Colonic mucosa (tissue), 4 donors: ENCODE measurements at places on chromosomes 11 and 22. TPM values are rescaled to one million over a fixed set of nuclear protein-coding genes. Genes with fewer than 3 reads are reported as not detected.
A peak's percentile ranks its signal among the peaks of the same experiment; 100 is the strongest.

GRCh38 chr22:50219800-50220602 lies 19.2 kb downstream of the SELENOO start:
- H3K4me1 ChIP-seq: no peaks in the 10 kb centered on the region
- no peak overlapping the region for H3K27ac ChIP-seq
- no peak for DNase-seq
- H3K36me3 ChIP-seq: peaks cover 13% of the 10 kb centered on the region

DNA sequence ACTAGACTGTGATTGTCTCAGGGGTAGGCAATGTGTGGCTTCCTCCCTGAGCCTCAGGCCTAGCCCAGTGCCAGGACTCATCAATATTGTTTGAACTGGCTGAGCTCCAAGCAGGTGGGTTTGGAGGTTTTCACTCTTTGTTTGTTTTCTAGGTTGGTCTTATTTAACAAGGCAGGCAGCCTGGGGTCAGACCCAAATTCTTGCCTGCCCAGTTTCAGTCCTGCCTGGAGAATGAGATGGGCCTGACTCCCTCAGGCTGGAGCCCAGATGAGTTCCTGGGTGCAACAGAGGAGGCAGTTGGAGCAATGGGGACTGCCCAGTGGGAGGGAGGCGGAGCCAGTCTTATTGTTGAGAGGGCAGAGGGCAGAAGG lies 28.3 kb upstream of the TP53I11 start:
- H3K27ac ChIP-seq: peak overlapping the region; percentile 92
- H3K4me3 ChIP-seq: no peak overlapping the region
- no peaks in the 10 kb centered on the region for H3K27me3 ChIP-seq

DNA sequence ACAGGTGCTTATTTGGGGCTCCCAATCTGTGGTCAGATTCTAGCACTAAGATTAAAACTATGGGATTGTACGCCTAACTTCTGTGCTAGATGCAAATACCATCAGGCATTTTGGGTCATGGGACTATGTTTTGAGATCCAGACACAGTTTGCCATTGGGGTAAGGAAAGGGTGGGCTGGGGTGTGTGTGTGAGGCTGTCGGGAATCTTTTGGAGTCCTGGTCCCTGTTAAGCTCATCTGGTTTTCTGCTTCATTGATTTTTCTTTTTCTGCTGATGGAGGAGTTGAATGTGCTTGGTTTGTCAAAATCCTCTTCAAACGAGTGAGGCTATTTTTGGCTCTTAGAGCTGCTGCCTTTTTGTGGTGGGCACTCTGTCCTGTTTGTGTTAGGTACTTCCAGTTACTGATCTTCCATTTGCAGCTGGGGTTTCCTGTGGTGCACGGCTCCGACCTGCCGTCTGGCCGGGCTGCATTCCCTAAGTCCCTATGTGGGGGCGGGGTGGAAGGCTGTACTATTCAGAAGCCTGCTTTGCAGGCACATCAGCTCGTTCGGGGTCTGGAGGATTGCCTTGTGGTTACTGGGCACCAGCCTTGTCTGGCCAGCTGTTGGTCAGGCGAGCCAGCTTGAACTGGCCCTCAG lies 2.9 kb downstream of the BCR start:
- H3K4me1 ChIP-seq: peaks cover 23% of the 10 kb centered on the region
- peak; percentile 62 for DNase-seq

- H3K27me3 ChIP-seq: peaks cover 30% of the 10 kb centered on the region
- no peaks in the 10 kb centered on the region for H3K4me1 ChIP-seq
- H3K4me3 ChIP-seq: peak within 1 kb of the TSS; percentile 9
- H3K27ac ChIP-seq: no peak within 1 kb of the TSS
- DNase-seq: no peak
These were observed at the start of gene ELFN2 for GRCh38 chr22:37427135-37427710. Gene ELFN2, minus strand, starts transcription at chr22:37427479. Its CDS starts 51,945 bp downstream, at chr22:37375534.

GRCh38 chr11:73383249-73384124 lies 7.3 kb downstream of the RELT start:
- no peaks in the 10 kb centered on the region for H3K27me3 ChIP-seq
- H3K4me1 ChIP-seq: no peaks in the 10 kb centered on the region
- H3K27ac ChIP-seq: peak overlapping the region; percentile 67

GRCh38 chr22:46013460-46014416 lies 36.8 kb upstream of the WNT7B start:
- H3K4me1 ChIP-seq: peaks cover 8% of the 10 kb centered on the region
- peak overlapping the region; percentile 47 for H3K4me3 ChIP-seq
- DNase-seq: peak; percentile 96
- H3K27ac ChIP-seq: peak overlapping the region; percentile 93
- no peaks in the 10 kb centered on the region for H3K36me3 ChIP-seq
- no peaks in the 10 kb centered on the region for H3K27me3 ChIP-seq

GRCh38 chr11:113998574-113998973 lies 23.7 kb downstream of the HTR3A start:
- no peak for DNase-seq
- no peak overlapping the region for H3K27ac ChIP-seq
- no peaks in the 10 kb centered on the region for H3K4me1 ChIP-seq
- H3K27me3 ChIP-seq: no peaks in the 10 kb centered on the region
- no peaks in the 10 kb centered on the region for H3K36me3 ChIP-seq

GRCh38 chr11:44010789-44011251 lies 37.0 kb upstream of the ACCSL start:
- H3K4me1 ChIP-seq: no peaks in the 10 kb centered on the region
- no peak overlapping the region for H3K4me3 ChIP-seq
- no peaks in the 10 kb centered on the region for H3K36me3 ChIP-seq
- no peaks in the 10 kb centered on the region for H3K27me3 ChIP-seq
- no peak overlapping the region for H3K27ac ChIP-seq

GRCh38 chr11:11960687-11961086 lies 47.7 kb downstream of the DKK3 start:
- no peak overlapping the region for H3K4me3 ChIP-seq
- H3K27ac ChIP-seq: no peak overlapping the region
- no peak for DNase-seq
- H3K36me3 ChIP-seq: peaks cover 12% of the 10 kb centered on the region
- H3K27me3 ChIP-seq: no peaks in the 10 kb centered on the region
- no peaks in the 10 kb centered on the region for H3K4me1 ChIP-seq

GRCh38 chr11:106480581-106481190 lies 403.2 kb downstream of the AASDHPPT start:
- DNase-seq: no peak
- H3K4me1 ChIP-seq: no peaks in the 10 kb centered on the region
- H3K27ac ChIP-seq: no peak overlapping the region
- H3K27me3 ChIP-seq: no peaks in the 10 kb centered on the region
- H3K36me3 ChIP-seq: no peaks in the 10 kb centered on the region
- no peak overlapping the region for H3K4me3 ChIP-seq

- no peaks in the 10 kb centered on the region for H3K36me3 ChIP-seq
- no peak for DNase-seq
These were observed 38.2 kb downstream of the SLCO2B1 start for GRCh38 chr11:75189108-75189507.

DNA sequence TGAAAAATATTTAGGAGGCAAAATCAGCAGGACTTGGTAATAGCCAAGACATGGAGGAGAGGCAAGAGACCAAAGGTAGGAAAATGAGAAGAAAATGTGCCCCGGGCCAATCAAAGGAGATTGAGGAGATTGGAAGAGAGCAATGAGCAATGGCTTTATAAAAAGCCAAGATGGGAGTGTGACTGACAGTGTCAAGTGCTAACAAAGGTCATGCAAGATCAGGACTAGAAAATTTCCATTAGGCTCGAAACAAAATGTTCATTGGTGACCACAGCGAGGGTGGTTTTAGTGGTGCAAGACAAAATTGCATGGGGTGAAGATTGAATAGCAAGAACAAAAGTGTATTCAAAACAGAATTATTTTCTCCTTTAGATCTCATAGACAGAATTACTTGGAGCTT lies 45.2 kb upstream of the TBCEL start:
- H3K4me3 ChIP-seq: no peak overlapping the region
- DNase-seq: no peak
- H3K27ac ChIP-seq: no peak overlapping the region
- no peaks in the 10 kb centered on the region for H3K4me1 ChIP-seq
- no peaks in the 10 kb centered on the region for H3K36me3 ChIP-seq
- no peaks in the 10 kb centered on the region for H3K27me3 ChIP-seq

DNA sequence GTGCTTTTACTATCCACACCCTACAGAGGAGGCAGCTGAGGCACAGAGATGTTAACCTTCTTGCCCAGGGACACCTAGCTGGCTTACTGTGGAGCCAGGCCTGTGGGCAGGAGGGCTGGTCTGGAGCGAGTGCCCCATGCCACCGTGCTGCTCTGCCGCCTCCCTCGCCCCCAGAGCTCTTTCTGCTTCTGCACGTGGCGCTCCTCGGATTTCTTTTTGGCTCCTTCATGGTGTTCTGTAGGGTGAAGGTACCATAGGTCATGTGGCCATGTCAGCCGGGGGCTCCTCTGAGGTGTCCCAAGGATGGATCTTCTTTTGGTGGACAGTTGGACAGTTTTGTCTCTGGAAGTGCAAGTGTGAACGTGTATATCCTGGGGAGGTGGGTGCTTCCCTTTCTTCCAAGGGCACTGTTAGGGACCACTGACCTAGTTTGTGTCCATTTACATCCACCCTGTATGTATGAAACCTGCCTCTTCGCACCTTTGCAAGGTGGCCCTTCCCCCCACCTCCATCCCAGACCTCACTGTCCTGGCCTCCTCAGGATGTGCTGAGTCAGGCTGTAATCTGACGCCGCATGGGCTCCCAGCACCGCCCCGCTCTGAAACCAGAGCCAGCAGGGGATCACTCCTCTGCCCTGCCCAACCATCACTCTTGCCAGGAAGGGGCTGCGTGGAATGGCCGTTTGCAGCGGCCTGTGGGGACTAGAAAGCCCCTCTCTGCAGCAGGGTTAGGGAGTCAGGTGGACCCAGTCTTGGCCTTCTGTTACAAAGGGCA lies 31.7 kb downstream of the POLR3H start:
- no peaks in the 10 kb centered on the region for H3K4me1 ChIP-seq
- H3K4me3 ChIP-seq: no peak overlapping the region
- peaks cover 18% of the 10 kb centered on the region for H3K36me3 ChIP-seq
- no peak for DNase-seq
- no peak overlapping the region for H3K27ac ChIP-seq
- no peaks in the 10 kb centered on the region for H3K27me3 ChIP-seq

DNA sequence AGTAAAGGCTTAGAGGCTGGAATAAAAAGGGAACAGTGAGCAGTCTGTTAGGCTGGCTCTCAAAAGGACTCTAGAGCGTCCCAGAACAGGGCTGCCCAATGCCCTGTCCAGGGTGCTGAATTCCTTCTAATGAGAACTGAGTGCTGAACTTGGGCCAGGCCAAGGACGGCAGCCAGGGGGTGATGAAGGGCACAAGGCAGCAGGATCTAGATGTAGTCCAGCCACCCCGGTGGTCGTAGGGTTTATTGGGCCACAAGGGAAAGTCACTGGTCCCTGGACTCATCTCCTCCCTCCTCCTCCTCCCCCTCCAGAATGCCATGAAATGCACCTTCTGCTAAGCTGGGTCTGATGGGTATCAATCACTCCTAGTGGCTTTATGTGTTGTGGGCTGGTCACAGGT lies 19.2 kb downstream of the NPTXR start:
- H3K27ac ChIP-seq: no peak overlapping the region
- H3K4me3 ChIP-seq: no peak overlapping the region
- DNase-seq: peak; percentile 41
- H3K4me1 ChIP-seq: no peaks in the 10 kb centered on the region
- no peaks in the 10 kb centered on the region for H3K27me3 ChIP-seq
- no peaks in the 10 kb centered on the region for H3K36me3 ChIP-seq

DNA sequence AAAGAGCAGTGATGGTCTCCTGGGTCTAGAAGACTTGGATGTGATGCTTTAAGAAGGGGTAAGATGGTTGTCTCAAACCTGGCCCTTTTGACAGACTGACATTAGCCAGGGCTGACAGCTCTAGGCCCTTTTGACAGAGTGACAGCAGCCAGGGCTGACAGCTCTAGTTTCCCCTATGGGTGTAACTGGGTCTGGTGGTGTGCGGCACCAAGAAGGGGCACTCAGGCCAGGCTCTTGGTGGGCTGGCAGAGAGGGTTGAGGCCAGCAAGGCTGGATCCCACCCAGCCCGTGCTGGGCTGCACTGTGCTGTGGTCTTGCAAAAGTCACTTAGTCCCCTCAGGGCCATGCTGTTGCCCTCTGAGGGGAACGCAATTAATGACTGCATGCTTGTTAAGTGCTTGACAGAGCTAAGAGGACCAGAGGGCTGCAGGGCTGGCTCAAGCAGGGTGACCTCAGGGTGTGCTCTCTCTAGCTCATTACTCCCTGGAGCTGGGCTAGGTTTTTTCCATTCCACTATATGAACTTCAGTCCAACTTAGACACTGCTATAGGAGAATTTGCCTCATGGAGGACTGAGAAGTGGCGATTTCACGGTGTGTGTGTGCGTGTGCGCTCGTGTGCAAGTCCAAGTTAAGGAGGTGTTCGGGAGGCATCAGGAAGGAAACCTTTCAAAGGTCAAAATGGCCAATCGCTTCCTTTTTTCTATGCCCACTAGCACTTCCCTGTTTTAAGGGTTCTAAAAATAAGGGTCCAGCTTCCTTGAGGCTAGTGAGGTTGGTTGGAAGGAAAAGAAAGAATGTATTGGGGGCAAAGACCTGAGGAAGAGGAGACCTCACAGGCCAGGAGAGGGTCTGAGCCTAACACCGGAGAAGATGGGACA lies 4.4 kb downstream of the UBASH3B start:
- no peaks in the 10 kb centered on the region for H3K27me3 ChIP-seq
- DNase-seq: no peak
- H3K27ac ChIP-seq: no peak overlapping the region

- peaks cover 14% of the 10 kb centered on the region for H3K4me1 ChIP-seq
- H3K36me3 ChIP-seq: peaks cover 17% of the 10 kb centered on the region
- DNase-seq: no peak
- no peaks in the 10 kb centered on the region for H3K27me3 ChIP-seq
- H3K4me3 ChIP-seq: peak overlapping the region; percentile 94
These were observed 640 bp downstream of the PPP1CA start for GRCh38 chr11:67400942-67401494.

The PLA2G6 gene
- 38.5 TPM for total RNA-seq

The LAYN gene
- total RNA-seq: 9.0 TPM

The SMTNL1 gene
- total RNA-seq: not detected

The RTN4RL2 gene
- 0.82 TPM for total RNA-seq

The OR10G6 gene
- total RNA-seq: not detected
